ENCODE measurements at places on chromosomes 2 and 18.

DNA sequence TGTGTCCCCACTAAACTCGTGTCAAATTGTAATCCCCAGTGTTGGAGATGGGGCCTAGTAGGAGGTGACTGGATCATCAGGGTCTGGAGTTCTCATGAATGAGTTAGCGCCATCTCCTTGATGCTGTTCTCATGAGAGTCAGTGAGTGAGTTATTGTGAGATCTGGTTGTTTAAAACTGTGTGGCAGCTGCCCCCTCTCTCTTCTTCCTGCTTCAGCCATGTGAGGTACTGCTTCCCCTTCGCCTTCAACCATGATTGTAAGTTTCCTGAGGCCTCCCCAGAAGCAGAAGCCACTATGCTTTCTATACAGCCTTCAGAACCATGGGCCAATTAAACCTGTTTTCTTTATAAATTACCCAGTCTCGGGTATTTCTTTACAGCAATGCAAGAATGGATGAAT lies 50.4 kb downstream of the AP1S3 start:
- no peak for DNase-seq

DNA sequence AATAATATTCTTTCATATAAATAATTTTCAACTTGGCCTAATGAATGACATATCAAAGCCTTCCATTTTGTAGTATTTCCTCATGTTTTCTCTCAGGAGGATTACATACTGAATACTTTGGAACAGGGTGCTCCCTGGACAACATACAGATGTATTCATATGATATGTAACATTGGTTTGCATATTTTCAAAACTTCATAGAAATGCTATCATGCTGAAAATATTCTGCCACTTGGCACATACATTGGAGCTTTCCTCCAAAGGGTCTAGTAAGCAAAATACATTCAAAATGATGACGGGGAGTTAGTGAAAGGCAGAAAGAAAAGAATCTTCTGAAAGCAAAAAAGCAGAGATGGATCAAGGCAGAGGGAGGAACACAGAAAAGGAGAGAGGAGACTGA lies 38.1 kb upstream of the RTN4 start:
- no peak for DNase-seq

- DNase-seq = no peak
Observed at GRCh38 chr2:226052772-226053416, 653.4 kb downstream of the NYAP2 start.

DNA sequence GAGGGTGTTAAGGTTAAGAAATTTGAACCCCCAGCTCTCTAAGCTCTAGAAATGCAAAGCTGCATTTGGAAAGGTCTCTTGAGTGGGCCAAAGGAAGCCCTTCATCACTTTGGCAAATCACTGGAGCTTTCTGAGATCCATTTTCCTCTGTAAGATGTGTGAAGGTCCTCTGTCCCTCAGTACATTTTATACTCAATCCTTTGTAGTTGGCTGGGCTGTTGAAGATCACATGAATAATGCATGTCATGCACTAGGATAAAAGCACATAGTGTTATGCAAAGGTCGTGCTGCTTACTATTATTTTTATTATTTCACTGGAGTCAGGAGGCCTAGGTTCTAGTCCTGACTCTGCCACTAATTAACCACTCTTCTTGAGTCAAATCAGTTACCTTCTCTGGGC lies 124.9 kb downstream of the FSHR start:
- DNase-seq = no peak

All from GM04503 (cell line).